ENCODE measurements at places on chromosomes 5 and 9. TPM values are rescaled to one million over a fixed set of nuclear protein-coding genes. Genes with fewer than 3 reads are reported as not detected.

Gene TPRN
- 5.6 TPM for total RNA-seq

DNA sequence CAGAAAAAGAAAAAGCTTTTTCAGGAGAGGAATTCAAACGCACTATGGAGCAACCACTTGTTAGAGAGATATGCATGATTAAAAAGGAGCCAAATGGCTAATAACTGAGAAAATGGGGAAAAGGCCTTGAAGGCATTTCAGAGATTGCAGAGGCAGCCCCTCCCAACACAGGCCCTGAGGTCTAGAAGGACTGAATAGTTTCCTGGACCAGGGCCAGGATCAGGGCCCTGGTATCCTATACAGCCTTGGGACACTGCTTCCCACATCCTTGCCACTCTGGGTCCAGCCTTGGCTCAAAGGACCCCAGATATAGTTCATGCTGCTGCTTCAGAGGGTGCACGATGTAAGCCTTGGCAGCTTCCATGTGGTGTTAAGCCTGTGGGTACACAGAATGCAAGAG is 20.7 kb upstream of the FEM1C start:
- H3K4me1 ChIP-seq: no peaks in the 10 kb centered on the region
- no peaks in the 10 kb centered on the region for H3K36me3 ChIP-seq
- no peak overlapping the region for H3K27ac ChIP-seq
- no peak for DNase-seq
- H3K27me3 ChIP-seq: no peaks in the 10 kb centered on the region

DNA sequence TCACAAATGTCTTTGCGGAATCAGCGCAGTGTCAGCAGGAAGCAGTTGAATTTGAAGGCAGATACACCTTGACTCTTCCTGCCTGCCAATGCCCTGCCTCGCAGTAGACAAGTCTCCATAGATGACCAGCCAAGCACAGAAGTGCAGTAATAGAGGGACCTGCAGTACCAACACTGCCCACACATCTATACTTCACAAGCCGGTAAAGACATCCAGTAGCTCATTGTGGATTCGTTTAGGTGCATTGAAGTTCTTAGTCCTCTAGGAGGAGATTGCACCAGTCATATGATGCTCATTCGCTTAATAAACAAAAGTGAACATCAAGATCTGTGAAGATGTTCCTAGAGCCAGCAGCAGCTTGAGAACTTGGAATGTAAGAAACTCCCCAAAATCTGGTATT is 7.1 kb upstream of the IFNA2 start:
- H3K27ac ChIP-seq: no peak overlapping the region
- no peaks in the 10 kb centered on the region for H3K4me1 ChIP-seq
- DNase-seq: no peak
- no peaks in the 10 kb centered on the region for H3K36me3 ChIP-seq

- no peaks in the 10 kb centered on the region for H3K36me3 ChIP-seq
- H3K27me3 ChIP-seq: no peaks in the 10 kb centered on the region
- H3K4me3 ChIP-seq: no peak overlapping the region
- H3K27ac ChIP-seq: no peak overlapping the region
These were observed 3.4 kb upstream of the F12 start for GRCh38 chr5:177412603-177413233.

- H3K4me1 ChIP-seq: peaks cover 7% of the 10 kb centered on the region
- no peaks in the 10 kb centered on the region for H3K36me3 ChIP-seq
- H3K27ac ChIP-seq: no peak overlapping the region
- no peaks in the 10 kb centered on the region for H3K27me3 ChIP-seq
- no peak overlapping the region for H3K4me3 ChIP-seq
These were observed 4.6 kb upstream of the DNAJC18 start for GRCh38 chr5:139443831-139444453.

- no peak for DNase-seq
- H3K36me3 ChIP-seq: peaks cover 72% of the 10 kb centered on the region
- no peak overlapping the region for H3K27ac ChIP-seq
- H3K27me3 ChIP-seq: no peaks in the 10 kb centered on the region
- no peaks in the 10 kb centered on the region for H3K4me1 ChIP-seq
- no peak overlapping the region for H3K4me3 ChIP-seq
These were observed 7.5 kb downstream of the NHP2 start for GRCh38 chr5:178145965-178146820.
